ENCODE measurements at places on chromosomes 1 and 21.

- DNase-seq: no peak
Measured at GRCh38 chr1:210089855-210090254, 142.7 kb upstream of the SERTAD4 start.

DNA sequence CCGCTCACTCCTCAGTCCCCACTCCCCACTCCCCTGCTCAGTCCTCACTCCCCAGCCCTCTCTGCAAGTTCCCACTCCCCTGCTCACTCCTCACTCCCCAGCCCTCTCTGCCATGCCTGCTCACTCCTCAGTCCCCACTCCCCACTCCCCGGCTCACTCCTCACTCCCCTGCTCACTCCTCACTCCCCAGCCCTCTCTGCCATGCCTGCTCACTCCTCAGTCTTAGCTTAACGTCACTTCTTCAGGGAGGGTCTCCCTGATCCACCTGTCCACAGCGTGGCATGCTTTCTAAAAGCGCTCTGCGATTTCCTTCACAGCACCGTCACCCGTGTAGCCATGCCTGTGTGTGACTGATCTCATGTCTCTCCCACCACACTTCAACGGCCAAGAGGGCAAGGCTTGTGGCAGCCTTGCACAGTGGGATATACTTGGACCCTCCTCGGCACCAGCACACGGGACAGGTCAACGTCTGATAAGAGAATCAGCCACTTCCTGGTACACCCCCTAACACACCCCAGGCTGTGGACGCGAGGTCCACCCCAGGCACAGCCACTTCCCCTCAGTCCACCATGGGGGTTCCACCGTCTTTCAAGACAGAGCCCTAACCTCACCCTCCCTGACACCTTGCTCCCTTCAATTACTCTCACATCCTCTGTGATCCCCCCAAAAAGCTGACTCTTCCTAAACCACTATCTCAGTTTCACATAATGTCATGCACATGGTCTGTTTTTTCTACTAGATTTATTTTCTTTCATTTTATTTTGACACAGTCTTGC, 14.0 kb downstream of the PRDM15 start:
- DNase-seq: no peak

DNA sequence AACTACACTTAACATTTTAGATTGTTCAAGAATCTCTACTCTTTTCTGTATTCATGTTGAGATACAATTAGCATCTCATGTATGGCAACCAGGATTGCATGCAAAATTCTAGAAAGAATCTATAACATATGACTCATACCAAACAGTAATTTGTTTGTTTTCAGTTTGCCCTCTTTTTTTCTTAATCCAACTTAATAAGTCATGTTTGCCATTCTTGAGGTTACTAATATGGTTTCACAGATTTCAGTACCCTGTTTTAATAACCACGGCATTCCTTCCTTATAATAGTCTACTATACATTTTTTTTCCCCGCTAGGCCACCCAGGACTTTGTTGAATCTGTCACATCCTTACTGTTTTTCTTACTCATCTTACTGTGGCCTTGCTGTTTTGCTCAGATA, 140.8 kb downstream of the FMN2 start:
- no peak for DNase-seq

DNA sequence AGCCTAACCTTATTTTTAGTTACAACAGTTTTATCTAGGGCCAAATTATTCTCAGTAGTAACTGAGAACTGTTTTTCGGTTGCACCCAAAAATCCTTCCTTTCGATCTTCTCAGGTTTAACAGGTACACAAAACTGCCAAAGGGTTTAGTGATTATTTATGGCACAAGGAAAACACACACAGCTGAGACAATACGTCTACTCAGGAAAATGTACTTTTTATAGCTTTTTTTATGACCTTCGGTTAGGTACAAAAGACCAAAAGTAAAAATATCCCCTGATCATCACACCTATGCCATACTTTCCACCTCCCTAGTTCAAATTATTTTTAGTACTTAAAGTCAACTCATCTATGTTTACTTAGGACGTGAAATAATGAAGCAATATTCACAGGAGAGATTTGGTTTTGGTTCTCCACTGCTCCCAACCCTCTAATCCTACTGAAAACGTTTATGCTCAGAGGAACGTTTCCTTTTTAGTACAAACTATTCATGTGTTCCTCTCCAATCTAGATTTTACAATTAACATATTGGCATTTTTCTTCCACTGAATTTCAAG, 48.7 kb downstream of the TTLL7 start:
- DNase-seq: no peak

GRCh38 chr1:226617109-226617508, 68.5 kb downstream of the STUM start:
- DNase-seq: no peak

DNA sequence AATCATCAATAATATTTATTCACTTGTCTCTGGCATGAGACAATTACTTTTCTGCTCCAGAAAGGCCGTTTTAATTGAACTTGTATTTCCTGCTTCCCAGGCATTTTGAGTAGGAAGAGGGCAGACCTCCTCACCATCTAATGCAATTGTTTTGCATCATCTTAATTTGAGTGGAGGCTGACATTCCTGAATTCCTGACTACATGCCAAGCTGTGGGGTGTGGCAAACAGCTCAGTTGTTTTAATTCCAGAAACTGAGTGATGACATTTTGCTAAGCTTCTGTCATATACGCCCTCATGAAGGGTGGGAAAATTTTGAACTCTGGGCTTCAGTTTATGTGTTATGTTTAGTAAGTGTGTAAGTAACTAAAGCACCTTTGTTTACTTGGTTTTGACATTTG, 125.4 kb upstream of the USP25 start:
- no peak for DNase-seq

- no peak for DNase-seq
Measured at GRCh38 chr1:248094884-248095283, at the start of gene OR2L13. TSS of gene OR2L13 (plus strand) at chr1:248095184. CDS start at chr1:248099376, 4,192 bp downstream.

- DNase-seq: no peak
Measured at GRCh38 chr1:47901001-47901575, 96.1 kb downstream of the TRABD2B start.

DNA sequence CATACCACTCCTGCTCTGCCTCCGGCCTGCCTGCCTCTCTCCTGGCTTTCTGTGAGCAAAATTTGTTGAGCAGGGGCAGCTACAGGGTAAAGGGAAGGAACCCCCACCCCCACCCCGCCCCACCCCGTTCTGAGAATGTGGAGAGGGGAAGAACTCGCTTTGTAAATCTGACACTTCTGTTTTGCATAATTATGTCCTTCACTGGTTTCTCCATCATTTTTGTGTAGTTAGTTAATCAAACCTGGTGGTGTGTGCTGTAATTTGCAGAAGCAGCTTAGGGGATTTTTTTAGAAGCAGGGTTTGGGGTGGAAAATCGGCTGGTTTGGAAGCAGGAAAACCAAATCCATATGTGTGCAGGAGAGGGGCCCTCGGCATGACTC, 58.1 kb upstream of the TMEM51 start:
- DNase-seq: no peak

DNA sequence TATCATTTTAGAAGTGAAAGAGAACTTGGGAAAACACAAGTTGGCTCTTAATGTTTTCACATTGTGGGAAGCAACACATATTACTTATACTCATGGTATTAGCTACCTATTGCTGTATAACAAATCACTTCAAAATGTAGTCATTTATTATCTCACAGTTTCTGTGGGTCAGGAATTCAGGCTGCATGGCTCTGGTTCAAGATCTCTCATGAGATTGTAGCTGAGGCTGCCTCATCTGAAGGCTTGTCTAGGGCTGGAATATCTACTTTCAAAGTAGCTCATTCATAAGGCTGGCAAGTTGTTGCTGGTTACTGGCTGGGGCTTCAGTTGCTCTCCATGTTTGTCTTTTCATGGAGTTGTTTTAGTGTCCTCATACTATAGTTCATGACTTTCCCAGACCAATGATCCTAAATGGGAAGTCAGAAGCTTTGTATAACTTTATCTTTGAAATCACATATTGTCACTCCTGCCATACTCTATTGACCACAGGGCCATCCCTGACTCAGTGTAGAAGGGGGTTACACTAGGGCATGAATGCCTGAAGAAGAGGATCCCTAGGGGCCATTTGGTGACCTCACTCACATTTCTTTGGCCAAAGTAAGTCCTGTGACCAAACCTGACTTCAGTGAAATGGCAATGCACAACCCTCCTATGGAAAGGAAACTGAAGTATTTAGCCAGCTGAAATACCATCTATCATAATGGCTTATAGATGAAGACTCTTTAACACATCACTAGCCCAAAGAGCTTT, 37.9 kb upstream of the POU2F1 start:
- DNase-seq: no peak

DNA sequence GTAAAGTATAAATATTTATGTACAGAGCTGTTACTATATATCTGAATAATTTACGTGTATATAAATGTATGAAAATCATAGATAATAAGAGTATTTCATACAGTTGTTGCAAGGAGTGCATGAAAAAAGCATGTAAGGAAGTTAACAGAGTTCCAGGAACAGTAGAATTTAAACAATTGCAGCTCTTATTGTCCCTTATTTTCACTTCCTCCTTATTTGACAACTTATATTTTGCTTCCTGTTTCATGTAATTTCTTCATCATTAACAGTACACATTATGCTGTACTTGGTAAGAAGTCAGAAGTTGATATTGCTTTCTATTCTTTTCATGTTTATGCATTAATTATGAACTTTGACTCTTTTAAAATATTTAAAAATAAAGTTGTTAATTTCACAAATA, 681.5 kb downstream of the LRRIQ3 start:
- DNase-seq: no peak

DNA sequence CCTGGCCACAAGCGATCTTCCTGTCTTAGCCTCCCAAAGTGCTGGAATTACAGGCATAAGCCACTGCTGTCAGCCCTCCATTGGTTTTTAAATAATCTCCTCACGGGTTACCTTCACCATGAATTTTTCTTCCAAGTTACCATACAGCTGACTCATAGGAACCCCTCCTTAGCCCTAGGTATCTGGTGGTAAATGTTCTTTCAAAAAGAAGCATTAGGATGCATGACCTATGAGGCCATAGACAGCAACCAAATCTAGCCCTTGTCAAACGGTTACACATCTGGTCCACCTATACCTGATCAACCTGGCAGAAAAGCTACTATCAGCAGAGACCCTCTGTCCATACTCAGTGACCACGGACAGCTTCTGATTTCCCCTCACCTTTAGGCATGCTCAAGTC, 12.7 kb upstream of the DEGS1 start:
- no peak for DNase-seq

- no peak for DNase-seq
Measured at GRCh38 chr1:94110946-94111740, 9.8 kb downstream of the ABCA4 start.

DNA sequence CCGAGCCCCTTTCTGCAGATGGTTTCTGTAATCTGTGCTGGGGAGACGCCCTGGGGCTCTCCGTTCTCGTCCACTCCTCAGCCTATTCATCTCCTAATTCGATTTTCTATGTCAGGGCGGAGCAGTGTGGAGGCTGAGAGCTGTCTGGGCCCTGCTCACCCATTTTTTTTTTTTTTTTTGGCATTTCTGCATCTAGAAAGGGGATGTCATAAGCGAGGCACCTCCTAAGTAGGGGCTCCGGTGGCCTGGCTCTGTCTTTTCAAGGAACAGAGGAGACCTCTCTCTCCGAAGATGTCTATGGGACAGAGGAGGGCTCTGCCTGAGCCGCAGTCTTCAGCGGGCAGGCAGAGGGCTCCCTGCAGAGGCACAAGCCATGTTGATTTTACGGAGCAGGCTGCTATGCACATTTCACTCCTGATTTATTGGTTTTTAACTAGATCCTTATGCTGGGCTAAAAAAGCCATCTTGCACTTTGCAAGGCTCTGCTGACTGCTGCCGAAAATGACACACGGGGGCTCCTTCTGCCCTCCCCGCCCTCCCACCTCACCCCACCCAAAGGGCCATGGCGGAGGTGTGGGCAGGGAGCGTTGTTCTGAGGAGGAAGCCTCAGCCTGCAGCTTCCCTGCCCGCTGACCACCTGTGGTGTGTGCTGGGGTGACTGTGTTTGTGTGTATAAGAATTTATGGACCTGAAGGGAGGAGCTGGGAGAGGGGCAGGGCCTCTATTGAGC, 71.0 kb downstream of the FOXD2 start:
- no peak for DNase-seq

DNA sequence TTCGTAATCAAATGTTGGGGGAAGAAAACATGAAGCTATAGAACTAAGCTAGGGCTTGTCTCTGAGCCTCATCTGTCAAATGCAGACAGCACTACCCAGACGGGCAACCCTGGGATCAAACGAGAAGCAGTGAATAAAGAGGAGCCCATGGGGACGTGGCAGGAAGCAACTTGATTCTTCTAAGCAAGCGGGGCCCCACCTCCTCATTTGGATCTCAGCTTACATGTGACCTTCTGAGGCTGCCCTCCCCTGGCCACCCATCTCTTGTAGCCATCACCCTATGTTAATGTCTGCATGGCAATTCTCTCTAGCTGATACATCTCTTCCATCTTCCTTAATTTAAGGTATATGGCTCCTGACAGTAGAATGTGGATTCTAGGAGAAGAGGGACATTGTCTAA, 171.3 kb downstream of the IGSF21 start:
- no peak for DNase-seq

- no peak for DNase-seq
Measured at GRCh38 chr1:56406821-56407220, 172.5 kb downstream of the PLPP3 start.

- no peak for DNase-seq
Measured at GRCh38 chr1:236421022-236421421, 26.9 kb downstream of the EDARADD start.
